ENCODE measurements at places on chromosomes 5 and 9. TPM values are rescaled to one million over a fixed set of nuclear protein-coding genes. Genes with fewer than 3 reads are reported as not detected.

The BTNL8 gene
- total RNA-seq: 0.67 TPM

The SLC46A2 gene
- total RNA-seq: not detected

The PCDHGA11 gene
- 2.5 TPM for total RNA-seq

The INSL4 gene
- not detected for total RNA-seq

The ORM1 gene
- total RNA-seq: 35,782 TPM

The ANKRD31 gene
- 0.08 TPM for total RNA-seq

The CLTB gene
- 14.2 TPM for total RNA-seq

The DAB2IP gene
- total RNA-seq: 13.1 TPM

The TXNDC8 gene
- not detected for total RNA-seq

The IL6ST gene
- total RNA-seq: 135 TPM

The SLC1A3 gene
- total RNA-seq: 3.3 TPM

The SPIN1 gene
- total RNA-seq: 30.3 TPM

Measured in liver (tissue), 10 donors.